Progenitor cell of endocrine pancreas (in vitro differentiated cells): ENCODE measurements at places on chromosomes 3 and 15.

GRCh38 chr3:188417766-188418165, 263.8 kb downstream of the LPP start:
- no peak for DNase-seq

- peak; percentile 35 for DNase-seq
Measured at GRCh38 chr3:129001806-129002572, 885 bp downstream of the EFCC1 start.

DNA sequence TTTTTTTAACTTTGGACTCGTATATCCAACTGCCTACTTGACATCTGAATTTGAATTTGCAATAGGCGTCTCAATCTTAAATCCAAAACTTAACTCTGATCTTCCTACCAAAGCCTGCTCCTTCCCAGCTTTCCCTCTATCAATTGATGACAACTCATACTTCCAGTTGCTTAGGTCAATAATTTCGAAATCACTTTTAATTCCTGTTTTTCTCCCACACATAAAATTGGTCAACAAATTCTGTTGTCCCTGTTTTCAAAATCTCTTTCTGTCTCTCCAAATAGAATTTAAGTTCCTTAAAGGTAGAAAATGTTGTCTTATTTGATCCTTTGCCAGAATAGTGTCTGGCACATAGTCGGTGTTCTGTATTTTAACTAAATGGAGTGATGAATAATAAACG, 332.4 kb downstream of the SATB1 start:
- DNase-seq = no peak

DNA sequence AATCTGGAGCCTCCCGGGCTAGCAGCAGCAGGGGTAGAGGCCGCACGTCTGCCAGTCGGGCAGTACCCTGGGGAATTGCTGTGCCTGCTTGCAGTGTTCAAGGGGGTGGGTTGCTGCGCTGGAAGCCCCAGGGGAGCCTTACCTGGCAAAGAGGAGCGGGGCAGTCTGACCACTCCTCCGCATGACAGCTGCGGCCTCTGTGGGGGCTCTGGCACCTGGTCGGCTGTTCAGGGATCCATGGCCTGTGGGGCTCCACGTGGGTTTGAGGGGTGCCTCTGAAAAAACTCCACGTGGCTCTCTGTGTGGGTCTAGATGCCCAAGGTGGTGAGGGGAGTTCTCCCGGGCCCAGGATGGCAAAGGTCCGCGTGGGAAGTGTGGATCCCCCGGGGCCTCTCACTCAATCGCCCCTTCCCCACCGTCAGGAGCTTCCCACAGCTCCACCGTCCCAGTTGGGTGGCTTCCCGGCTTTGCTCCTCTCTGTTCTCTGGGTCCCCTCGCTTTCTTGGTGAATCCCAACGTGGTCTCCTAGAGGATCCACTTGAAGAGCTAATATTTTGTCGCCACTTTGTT, 184.5 kb downstream of the EFHB start:
- DNase-seq = no peak

GRCh38 chr15:100256970-100257650, 84.7 kb downstream of the ADAMTS17 start:
- DNase-seq = no peak

DNA sequence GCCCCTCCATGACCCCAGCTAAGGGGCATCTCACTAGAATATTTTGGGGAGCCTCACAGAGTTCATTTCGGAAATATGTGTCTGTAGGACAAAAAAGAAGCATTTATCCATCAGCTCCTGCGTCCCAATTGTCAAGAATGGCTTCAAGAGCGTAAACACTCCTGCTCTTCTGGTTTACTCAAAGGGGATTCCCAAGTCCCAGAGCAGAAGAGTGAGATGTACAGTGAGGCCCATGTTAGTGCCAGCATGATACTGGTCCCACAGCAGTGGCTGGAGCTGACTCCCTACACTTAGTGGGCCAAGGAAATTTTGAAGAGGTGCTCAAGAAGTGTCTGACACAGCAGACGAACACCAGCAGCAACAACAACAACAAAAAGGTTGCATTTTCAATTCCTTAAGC, 34.9 kb upstream of the ARL8B start:
- DNase-seq = no peak

DNA sequence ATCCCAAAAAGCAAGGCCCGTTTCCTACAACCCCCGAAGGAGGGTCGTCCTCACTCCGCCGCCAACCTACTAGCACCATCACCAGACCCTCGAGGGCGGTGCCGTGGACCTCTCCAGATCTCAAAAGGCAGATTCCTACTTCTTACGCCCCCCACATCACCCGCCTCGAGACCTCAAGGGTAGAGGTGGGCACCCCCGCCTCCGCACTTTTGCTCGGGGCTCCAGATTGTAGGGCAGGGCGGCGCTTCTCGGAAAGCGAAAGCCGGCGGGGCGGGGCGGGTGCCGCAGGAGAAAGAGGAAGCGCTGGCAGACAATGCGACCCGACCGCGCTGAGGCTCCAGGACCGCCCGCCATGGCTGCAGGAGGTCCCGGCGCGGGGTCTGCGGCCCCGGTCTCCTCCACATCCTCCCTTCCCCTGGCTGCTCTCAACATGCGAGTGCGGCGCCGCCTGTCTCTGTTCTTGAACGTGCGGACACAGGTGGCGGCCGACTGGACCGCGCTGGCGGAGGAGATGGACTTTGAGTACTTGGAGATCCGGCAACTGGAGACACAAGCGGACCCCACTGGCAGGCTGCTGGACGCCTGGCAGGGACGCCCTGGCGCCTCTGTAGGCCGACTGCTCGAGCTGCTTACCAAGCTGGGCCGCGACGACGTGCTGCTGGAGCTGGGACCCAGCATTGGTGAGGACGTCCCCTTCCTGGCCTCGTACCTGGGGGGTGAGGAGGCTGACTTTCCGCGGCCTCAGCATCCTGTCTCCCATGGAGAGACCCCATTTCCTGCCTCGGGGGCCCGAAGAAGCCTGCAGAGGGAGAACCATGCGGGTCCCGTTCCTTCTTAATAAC, at the start of gene MYD88:
MYD88 (plus strand) TSS at position 313 of the 842 bp plus-strand sequence; CDS start at position 353, 40 bp downstream.
- DNase-seq = peak; percentile 43

DNA sequence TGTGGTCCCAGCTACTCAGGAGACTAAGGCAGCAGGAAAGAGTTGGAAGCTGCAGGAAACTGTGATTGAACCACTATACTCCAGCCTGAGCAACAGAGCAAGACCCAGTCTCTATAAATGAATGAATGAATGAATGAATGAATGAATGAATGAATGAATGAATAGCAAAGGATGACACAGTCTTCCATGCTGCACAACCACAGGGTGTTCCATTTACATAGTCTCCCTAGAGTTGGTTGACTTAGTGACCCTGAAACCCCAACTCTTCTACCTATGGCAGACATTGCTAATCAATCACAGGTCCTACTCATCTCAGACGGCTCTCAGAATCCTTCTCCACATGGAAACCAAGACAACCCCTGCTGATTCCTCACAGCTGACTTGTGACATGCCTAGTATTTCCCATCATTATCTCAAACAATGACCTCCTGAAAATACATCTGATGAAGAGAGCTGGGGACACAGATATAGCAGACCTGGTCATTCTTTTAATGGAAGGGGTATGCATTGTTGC, 2.1 kb downstream of the IQCF5 start:
- no peak for DNase-seq

DNA sequence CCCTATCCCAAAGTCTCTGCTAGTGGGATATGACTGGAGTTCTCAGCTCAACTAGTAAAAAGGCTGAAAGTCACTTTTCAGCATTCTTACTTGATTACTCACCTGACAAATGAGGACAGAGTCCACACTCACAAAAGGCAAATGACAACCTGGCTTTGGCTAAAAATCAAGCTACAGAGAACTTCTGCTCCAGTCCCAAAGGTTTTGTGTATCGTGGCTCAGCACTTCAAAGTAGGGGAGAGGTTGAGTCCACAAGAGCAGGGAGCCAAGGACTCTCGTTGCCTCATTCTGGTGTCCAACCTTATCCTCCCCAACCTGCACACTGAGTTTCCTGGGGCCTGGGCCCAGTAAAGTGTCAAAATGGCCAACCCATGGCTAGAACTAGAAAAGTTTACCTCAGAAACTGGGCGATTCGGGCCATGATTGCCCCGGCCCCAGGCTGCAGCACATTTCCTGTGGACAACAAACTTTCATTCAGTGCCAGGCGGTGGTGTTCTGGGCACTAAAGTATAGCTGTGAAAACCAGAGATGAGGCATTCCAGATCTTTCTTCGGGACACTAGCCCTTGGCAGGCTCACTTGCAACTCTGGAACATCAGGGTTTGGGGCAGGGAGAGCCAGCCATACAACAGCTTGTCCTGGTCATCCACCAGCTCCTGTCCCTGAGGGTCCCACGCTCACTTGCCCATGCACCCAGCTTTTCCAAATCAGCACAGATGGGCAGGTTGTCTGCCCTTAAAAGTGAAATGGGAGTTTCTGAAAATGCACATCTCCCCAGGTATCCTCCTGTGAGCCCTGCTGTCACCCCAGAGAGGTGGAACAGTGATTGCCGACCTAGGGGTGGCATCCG, 3.1 kb downstream of the ACAA1 start:
- DNase-seq = no peak

DNA sequence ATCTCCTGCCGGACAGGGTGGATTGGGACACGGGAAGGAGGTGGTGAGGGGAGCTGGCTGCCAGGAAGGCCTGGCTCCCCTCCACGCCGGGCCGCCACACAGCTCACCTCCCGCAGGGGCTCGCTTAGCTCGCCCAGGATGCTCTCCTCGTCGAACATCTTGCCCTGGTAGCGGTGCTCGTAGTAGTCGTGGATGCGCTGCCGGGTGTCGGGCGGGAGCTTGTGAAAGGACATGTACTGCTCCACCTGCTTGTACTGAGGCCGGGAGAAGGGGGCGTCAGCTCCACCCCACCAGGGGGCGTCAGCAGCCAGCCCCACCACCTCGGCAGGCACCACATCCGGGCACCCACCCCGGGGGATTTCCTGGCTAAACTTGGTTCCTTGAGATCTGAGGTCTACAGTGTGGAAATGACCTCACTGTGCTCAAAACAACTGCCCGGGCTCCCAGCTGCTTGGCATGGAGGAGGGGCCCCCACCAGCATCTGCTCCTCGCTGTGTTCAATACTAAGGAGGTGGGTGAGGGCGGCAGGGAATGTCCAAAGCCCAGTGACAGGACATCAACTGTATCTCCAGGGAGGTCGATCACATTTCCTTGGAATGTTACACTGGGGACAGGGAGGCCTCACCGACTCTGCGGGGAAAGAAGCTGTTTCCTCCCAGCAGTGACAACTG, 43.4 kb downstream of the HCN4 start:
- no peak for DNase-seq

DNA sequence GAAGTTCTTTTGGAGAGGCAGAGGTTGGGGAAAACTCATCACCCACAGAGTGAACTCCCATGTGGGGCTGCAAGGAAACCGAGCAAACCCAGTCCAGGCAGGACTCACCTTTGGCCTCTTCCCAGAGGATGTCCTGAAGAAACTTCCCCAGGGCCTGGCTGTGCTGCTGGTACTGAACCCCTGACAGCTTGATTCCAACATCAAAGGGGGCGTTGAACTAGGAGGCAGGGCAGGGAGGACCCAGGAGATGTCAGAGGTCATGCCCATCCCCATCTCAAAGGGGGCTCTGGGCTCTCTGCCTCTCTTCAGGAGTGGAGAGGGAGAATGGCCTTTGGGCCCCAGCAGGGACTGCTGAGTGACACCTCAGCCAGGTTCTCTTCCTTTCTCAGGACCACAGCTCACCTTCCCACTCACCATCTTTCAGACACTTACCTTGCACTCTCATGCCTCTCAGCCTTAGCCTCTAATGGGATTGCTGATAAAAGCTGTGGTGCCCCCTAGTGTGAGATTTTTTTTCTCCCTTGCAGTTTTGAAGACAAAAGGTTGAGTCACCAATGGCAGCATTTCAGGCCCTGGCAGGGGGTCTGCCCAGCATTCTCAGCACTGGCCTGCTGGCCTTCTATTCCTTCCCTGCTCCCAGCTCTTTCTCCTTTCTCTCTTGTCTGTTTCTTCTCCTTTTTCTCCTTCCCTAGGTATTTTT, 6.0 kb downstream of the GHRL start:
- no peak for DNase-seq

DNA sequence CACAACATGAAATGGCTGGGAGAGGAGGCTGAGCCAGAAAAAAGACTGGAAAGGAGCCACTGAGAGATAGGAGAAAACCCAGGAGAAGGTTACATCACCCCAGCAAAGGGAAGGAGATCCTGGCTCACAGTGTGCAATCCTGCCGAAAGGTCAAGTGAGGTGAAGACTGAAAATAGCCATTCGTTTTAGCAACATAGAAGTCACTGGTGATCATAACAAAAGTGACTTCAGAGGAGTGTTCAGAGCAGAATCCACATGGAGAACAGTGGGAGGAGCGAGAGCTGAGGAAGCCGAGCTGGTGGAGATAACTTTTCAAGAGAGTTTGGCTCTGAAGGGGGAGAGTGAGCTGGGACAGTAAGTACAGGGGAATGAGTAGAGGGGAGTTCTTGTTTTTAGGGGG, 5.4 kb upstream of the HEG1 start:
- no peak for DNase-seq

DNA sequence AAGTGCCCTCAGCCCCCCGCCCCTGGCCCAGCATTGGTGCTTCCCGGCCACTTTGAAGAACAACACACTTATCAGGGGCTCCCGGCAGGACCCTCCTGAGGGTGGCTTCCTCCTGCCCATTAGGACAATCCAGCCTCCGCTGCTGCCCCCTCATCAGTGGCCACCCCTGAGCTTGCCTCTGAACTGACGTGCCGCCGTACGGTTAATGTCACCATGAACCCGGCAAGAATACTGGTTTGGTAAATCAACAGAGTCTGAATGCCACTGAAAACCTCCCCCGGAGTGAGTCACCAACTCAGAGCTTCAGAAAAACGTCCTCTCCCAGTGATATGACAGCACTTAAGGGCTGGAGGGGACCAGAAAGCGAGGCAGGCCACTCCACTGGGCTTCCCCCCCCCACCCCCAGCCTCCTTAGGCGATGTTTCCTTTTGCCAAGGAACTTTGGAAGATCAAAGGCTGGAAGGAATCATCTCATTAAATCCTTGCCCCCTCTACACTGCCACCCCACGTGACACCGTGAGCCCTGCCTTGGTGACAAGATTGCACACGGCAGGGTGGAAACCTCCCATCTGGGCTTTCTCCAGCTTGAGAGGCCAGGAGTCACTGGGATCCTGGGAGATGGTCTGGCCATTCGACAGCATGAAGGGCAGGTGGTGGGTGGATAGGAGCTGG, 142.1 kb downstream of the NUP210 start:
- no peak for DNase-seq

- no peak for DNase-seq
Measured at GRCh38 chr3:170079536-170080165, 41.9 kb downstream of the GPR160 start.

DNA sequence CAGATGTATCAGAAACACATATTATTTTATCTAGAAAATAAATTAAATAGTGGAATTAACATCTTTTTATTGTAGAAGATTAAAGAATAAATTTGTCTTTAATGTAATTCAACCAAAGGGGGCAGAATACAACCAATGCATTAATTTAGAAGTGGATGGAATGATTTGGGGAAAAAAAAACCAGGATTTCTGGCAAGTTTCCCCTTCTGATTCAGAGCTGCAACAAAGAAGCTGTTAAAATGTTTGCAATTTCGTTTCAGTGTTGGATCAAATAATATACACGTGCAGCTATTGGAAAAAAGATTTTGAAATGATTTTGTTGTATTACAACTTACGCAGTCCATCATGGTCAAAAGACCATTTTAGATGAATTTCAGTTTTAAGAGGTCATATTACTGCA, 71.6 kb upstream of the ZNF280D start:
- DNase-seq = no peak
